ENCODE measurements at places on chromosomes 3 and 15.

- DNase-seq = no peak
These were observed 10.3 kb downstream of the PKM start for GRCh38 chr15:72220687-72221086.

- no peak for DNase-seq
These were observed 215.4 kb downstream of the SSR3 start for GRCh38 chr3:156339491-156339890.

DNA sequence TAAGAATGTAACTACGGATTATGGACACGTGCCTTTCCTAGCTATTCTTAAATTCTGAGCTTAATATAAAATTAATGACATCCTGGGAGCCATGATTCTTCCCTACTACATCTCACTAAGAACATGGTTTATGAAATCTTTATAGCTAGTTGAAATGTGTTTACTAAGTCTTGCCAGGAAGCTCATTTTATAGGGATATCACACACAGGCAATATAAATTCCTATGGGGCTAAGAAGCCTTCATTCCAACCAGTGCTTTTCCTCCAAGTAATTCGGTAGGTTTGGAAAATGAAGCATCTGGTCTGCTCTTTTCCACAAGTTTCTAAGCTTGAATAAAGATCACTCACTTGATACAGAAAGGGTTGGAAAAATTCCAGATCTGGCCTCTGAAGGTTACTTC, 802.6 kb downstream of the FHIT start:
- no peak for DNase-seq

DNA sequence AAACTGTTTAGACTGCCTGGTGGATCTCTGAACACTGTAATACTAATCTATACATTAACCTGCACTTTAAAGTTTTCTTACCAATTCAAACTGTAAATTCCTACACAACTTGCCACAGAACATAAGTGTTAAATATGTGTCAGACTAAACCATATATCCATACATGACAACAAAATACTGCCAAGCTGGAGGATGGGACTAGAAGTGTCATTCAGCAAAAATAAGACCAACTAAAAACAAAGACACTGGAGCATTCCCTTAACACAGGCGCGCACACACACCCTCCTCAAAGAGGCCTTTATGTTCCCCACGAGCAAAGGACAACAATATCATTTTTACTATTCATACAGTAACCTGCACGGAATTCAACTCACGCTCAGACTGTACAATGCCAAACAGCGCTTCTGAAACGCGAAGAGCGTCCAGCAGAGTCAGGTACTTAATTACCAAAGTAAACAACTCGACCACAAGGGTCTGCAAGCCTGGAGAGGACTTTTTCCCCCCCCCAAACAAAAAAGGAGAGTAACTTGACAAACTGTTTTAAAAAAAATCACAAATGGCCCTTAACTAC, 1.1 kb downstream of the DCUN1D1 start:
- DNase-seq = no peak

DNA sequence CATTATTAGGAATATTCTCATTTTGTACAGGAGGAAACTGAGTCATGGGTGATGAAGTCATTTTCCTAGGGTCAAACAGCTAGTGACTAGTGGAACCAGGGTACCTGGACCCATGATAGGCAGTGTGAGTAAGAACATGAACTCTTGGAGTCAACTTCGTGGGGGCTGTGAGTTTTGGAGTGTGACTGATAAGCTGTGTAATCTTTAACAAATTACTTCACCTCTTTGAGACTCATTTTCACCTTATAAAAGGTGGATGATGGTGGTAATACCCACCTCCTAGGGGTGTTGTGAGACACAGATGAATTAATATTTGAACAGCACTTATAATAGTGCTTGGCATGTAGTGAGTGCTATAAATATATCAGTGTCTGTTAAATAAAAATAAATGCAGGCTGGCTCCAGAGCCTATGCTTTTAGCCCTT, 9.1 kb downstream of the SEMA6D start:
- DNase-seq = no peak

- no peak for DNase-seq
These were observed 67.3 kb downstream of the MORC1 start for GRCh38 chr3:109050591-109051167.

DNA sequence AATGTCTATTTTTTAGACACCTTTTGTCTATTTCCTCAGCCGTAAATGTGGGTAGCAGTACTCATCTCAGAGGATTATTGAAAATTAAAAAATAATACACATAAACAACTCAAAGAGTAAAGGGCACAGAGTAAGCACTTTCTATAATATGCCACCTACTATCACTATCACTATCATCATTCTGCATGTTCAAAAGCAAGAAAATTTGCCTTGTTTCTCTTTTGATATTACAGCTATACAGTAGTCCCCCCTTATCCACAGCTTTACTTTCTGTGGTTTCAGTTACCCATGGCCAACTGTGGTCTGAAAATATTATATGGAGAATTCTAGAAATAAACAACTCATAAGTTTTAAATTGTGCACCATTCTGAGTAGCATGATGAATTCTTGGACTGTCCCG, 27.7 kb downstream of the CLASP2 start:
- DNase-seq = no peak

DNA sequence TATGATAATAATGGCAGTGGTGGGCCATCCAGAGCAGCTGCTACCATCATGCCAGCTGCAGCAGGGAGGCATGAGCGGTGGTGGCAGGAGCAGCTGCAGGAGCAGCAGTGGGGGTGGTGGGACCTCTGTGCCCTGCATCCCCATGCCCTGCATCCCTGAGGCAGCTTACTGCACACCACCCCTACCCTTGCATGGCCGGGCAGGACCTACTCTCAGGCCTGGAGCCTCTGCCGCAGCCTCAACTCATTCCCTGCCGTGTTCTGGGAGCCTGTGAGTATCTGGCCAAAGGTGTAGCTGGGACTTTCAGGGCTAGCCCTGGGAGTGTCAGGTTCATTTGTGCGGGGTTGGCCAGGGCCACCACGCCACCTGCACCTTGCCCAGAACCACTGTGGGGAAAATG, 3.3 kb upstream of the XCR1 start:
- no peak for DNase-seq

DNA sequence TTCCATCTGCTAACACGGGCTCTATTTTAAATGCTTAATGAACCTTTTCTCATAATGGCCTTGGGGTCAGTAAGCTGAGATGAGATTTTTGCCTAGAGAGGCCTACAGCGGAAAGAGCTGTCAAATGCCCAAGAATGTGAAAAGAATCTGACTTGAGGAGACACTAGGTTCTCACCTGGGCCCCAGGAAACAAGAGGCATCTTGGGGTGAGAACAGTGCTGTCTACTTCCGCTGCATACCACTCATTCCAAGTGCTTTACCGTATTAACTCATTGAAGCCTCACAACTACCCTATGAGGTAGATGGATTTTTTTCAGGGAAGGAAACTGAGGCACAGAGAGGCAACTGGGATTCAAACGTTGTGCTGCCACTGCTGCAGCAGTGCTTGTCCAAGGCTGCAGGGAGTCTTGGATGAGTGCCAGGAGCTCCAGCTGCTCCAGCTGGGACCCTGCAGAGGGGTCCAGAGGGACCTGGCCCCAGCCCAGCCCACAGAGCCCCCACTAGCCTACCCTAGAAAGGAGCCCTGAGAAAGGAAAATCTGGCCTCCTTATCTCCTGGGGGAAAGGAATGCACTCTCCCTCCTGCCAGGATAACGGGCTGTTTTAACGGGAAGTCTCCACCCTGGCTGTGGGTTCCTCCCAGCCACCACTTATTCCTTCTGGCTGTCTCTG, 68.4 kb downstream of the SLC12A8 start:
- DNase-seq = no peak

- DNase-seq = no peak
These were observed 776.5 kb downstream of the ROBO2 start for GRCh38 chr3:77816366-77816765.

DNA sequence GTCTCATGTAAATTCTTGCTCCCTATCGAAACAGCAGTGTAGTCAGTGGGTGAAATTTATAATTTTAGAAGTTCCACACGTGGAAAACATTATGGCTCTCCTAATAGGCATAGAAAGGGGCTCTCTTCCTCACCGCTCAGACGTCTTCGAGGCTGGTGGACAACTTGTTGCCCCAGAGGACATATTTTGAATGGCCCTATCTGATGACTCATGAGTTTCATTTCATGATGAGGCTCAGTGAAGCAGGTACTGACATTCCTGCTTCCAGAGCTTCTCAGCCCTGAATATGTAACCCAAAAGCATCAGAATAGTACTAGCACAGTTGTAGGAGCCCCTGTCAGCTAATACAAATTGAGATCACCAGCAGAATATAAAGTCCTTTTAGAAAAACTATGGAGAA, 117.9 kb downstream of the HERC1 start:
- DNase-seq = no peak

DNA sequence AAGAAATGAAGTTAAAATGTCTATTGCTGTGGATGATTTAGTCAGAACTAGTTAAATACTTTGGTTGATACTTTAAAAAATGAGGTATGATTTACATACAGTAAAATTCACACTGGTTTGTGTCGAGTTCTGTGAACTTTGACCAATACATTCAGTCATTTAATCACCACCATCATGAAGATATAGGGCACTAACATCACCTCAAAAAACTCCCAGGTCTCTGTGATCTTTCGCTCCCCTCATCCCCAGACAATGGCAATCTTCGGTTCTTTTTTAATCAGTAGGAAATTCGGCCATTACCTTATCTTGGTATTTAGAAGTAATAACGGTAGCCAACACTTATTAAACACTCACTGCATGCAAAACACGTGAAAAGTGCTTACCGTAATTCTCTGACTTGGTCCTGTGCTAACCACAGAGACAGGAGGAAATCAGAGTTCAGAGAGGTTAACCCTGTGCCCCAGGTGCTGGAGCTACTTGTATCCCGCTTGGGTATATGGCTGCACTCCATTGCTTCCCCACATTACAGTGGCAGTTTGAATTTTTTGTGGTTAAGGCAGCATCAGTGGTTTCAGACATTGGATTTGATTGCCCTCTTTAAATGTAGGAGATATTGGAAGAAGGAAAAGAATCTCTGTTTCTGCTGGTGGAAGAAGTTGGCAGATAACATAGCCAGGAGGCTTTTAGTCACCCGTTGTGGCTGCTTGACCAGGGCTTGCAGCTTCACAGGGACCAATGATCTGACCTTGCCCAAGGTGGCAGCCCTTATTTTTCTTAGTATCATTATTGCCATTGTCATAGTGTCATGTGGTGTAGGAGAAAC, 4.2 kb downstream of the PLCL2 start:
- no peak for DNase-seq

- no peak for DNase-seq
These were observed 83.8 kb downstream of the LINGO1 start for GRCh38 chr15:77548589-77549557.

DNA sequence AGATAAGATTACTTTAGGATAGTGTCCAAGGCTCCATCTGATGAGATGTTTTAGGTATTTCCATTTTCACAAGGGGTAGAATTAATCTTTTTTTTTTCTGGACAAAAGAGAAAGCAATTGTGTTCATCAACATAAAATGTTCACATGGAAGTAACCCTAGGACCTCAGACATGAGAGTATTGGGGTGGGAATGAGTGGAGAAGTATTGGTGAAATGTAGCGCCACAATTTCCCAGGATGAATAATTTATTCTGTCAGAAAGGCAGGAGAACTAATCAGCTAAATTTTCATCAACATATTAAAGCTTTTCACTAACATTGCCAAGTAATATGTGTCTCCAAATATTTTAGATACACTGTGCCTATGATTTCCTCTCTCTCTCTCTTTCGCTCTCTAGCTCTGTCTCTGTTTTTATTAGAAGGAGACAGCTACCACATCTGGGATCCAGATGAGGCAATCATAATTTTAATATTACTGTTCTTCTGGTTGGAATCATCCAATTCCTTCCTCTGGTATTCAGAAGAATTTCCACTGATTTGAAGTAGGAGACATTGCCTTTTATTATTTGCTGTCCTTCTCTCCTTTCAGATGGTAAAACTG, 21.6 kb upstream of the ZNF280D start:
- no peak for DNase-seq

DNA sequence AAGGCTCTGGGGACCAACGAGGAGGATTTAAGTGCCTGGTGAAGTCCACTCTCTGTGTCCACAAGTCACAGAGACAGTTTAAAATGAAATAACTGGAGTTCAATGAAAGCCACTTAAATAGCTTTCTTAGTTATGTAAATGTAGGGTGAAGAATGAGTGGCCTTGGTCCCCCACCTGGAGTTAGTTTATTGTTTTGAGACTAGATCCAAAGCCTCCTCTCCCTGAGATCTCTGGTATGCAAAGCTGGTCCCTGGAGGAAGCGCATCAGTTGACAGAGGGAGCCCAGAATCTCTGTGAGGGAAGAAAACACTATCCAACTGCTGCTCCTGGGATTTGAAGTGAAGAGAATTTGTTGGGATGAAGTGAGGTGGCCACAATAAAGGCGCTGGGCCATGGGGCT, 40.5 kb downstream of the EXOG start:
- DNase-seq = no peak

DNA sequence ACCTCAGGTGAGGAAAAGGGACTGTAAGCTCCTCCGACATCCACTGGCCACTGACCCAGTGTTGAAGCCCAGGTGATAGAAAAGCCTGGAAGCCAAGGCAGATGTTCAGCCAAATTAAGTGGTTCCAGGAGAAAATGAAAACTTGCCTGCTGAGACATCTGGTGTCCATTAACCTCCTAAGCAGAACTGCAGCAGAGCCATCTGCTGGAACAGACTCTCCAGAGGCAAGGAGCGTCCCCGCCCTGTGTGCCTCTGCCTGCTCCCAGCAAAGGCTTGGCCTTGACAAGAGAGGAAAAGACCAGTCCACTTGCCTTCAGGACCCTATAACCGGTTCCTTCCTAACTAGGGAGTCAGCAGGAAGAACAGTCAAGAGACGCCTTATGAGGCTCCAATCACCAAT, 48.2 kb downstream of the SRGAP3 start:
- no peak for DNase-seq

DNA sequence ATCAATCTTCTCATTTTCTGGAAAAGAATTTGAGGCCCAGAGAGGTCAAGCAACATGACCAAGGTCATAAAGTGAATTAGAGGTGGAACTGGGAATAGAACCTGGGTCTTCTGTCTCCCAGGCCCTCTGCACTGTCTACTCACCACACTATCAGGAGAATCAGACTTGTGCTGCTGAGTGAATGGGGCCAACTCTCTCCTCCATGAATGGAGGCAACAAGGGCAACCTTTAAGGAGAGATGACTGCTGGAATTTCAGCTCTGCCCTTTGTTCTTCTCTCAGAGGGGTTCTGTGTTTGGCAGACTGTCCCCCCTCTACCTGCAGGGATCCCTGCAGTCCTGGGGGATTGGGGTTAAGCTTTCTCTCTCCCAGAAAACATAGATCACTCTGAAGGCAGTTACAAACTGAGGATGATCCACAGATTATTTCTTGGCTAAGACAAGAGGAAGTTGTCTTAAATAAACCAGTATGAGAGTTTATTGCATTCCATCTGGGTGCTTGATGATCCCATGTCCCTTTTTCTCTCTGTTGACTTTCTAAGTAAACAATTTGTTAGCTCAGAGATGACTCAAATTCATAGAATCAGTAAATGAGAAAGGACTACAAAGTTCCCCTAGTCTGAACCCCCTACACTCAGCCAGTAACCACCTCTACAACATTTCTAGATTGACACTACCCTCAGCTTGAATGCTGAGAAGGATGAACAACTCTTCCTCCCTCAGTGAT, 99.0 kb upstream of the LIPC start:
- DNase-seq = no peak

- no peak for DNase-seq
These were observed 60.5 kb downstream of the STARD5 start for GRCh38 chr15:81263477-81263876.

- DNase-seq = no peak
These were observed 158.7 kb downstream of the GHSR start for GRCh38 chr3:172289583-172289982.
